ENCODE measurements at places on chromosomes 4 and X.

DNA sequence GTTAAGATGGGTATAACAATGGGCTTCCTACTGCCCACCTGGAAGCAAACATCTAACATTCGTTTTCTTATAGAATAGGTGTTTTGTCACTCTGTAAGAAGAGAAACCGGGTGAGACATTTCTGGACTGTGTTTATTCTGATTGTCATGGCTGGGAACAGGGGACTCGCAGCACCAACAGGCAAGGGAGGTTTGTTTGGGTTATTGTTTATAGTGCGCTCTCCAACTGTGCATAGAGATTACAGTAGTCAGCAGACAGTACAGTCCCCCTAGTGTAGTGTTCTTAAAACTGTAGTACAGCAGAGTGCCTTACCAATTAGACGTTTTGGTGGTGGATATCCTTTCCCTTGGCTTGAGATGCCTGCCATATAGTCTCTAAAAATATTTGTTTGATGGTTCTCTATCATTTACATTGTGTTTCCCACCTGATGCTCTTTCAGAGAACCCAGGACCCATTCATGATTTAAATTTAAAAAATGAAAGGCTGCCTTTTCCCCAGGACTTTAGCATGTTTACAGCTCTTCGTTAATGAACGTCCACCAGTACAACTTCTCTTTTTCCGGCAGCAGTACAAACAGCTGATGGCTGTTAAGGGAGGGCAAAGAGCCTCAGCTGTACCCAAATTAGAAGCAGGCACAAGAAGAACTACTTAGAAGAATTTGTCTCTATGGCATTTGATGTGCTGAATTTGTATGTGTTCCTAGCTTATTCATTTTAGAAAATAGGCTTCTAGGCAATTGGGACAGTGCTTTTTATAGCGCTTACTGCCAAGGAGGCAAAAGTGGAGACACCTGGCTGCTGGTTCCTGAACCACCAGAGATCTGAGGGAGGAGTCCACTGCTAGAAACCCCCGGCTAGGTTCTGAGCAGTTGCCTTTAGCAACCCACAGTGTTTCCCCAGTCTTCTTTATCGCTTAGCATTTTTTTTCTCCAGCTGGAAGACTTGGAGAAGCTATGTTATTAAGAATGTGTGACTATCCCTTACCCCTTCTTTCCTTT, 1.0 kb upstream of the RNF150 start:
- no peak for DNase-seq

- DNase-seq = no peak
Observed at GRCh38 chr4:33737726-33738125, 2506.6 kb downstream of the ARAP2 start.

DNA sequence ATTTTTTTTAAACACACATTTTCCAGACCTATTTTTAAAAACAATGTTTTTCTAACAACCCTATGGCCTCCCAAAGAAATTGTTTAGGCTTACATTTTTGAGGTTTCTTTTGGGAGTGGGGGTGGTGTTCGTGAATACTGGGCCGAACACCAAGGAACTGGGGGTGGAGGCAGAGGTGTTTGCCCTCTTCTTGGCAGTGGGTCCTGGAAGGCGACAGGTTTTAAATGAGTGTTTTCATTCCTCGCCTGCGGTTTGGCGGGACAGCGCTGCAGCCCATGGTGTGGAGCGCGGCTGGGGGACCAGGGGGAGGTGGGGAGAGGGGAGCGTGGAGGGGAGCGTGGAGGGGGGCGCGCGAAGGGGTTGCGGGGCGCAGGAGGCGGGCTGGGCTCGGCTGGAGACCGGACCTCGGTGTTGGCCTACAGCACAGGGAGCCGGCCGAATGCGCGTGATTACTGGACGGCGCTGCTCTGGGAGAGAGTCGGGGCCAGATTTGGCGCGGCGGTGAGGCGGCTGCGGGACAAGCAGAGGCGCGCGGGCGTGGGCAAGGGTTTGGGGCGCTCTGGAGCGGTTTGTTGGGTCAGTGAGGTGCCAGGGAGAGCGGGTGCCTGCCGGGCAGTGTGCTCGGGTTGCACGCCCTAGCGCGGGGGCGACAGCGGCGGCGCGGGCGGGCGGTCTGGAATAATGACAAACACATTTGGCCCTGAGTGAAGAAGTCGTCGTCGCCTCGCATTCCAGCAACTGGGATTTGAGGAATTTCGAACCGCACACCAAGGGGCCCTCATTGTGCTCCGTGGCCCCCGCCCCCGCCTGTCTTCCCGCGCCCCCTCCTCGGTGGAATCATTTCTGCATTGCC, 764 bp downstream of the PDGFRA start:
- DNase-seq = no peak

GRCh38 chrX:115093191-115093590, 75.8 kb upstream of the IL13RA2 start:
- DNase-seq = no peak

GRCh38 chr4:174654634-174655033, 132.3 kb upstream of the HPGD start:
- DNase-seq = no peak

DNA sequence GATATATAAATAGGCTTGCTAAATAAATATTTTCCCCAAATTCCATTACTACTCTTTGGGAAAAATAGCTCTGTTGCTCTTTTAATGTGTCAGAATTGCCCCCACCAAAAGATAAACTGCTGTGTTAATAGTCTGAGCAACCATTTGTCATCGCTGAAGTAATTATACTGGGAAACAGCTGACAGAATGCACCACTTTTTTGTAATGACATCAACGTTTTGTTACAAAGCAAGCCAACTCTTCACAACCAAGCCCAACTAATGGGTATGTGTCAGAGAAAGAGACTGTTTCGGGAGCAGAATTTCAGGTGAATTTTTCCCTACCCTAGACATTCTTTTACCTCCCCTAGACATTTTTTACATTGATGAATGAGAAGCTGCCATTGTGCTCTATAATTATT, 405.0 kb upstream of the MAGEB18 start:
- DNase-seq = no peak

DNA sequence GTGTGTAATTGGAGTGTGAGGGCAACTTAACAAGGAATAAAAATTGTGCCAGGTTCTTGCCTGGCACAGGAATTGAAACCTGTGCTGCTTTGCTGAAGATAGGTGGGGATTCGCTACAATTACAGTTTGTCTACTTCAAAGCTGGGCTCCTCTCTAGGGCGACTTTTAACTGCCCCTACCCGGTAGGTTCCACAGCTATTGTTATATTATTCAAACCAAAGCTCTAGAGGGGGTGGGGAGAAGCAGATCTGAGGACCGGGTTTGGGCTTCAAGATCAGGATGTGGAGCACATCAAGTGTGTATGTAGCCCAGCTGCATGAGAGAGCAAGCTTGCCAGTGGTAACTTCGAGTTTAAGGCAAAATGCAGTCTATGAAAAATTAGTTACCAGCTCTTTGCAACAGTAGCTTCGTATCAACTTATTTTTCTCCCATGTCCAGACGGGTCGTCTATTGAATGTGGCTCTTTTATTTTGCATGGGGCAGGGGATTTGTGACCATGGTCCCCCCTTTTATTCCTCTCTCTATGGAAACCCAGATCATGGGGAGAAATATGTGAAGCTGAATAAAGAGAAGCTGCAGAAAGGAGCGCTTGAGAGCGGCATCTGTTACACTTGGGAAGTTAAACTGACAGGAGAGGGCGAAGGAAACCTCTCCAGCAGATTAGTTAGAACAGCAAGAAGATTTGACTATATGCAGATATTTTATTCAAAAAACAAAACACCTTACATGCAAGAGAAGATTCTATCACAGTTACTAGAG, 3.2 kb upstream of the POU3F4 start:
- DNase-seq = no peak

GRCh38 chr4:186161138-186161537, 30.2 kb upstream of the CYP4V2 start:
- DNase-seq = no peak

Measured in hematopoietic multipotent progenitor cell treated with erythropoietin and hydrocortisone succinate and interleukin-3 and kit ligand, for 17 days (in vitro differentiated cells).